ENCODE measurements at places on chromosomes 2 and 18.

DNA sequence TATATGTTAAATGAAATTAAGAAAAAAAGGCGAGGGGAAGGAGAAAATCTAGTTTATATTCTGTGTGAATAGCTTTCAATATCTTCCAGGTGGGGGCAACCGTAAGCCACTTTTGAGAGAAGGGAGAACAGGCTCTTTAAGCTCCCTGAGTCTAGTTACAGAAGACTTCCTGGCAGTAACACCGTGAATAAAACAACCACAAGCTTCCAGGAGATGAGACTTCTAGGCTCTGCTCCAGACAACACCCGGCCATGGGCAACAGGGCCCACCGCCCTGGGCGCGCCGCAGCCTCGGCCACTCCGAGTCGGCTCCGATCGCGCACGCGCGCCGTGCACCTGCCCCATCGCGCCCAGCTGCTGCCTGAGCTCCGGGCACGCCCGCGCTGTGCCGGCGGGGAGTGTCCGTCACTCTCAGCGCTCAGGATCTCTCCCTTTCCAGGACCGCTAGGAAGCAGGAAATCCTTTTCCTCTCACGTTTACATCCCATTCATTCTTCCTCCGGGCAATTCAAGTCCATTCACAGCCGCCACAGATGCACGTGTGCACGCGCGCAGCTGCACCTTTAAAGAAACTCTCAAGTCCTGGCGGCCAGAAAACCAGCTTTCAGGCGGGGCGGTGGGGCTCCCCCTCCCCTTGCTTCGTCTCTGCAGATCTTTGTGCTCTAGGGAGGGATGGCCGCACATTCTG, 19.4 kb upstream of the PAX3 start:
- DNase-seq: no peak

- DNase-seq: no peak
Measured at GRCh38 chr2:29394981-29395350, 279.8 kb downstream of the CLIP4 start.

DNA sequence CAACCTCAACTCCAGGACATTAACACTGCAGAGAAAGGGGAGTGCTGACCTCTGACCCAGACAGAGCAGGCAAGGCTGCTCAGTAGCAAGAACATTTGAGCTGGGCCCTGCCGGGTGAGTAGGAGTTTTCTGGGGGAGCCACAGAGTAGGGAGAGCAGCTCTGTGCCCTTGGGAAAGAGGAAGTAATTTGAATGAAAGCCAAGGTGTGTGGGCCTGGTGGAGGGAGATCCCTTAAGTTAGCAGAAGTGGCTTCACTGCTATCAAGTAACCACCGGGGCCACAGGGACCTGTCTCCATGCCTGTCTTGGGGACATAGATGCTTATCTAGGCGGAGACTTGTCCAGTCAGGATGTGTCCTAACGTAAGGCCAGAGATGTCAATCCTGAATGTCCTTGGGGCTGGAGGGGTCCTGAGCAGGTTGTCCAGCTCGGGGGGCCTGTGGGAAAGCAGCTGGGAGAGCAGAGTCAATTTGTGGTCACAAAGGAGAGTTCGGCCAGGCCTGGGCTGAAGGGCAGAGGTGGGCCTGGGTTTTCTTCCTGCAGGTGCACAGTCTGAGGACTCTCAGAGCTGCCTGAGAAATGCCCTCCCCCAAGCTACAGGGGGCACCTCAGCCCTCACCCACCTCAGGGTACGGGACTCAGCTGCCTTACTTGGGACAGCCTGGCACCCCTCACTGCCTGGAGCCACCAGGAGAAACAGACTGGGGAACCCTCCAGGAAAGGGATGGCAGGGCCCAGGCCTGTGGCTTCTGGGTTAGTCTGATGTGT, 15.0 kb upstream of the OTOF start:
- no peak for DNase-seq

DNA sequence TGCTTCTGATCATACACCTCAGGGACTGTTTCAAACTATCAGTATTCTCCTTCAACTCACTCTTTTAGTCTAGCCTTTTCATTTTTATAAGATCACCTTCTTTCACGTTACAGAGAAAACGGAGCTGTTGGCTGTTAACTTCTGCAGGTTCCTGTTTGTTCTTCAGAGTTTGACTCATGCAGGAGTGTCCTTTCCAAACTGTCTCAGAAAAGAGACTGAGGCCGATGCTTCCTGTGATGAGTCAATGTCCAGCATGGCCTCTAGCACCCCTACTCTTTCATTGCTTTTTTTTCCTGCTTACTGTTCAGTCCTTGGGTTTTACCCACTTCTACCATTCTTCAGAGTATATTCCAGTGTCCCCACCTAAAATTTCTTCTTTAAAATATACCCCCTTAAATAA, 240.8 kb upstream of the RGPD4 start:
- no peak for DNase-seq

GRCh38 chr2:118994778-118995177, 52.8 kb downstream of the MARCO start:
- DNase-seq: no peak

- no peak for DNase-seq
Measured at GRCh38 chr2:210676067-210676466, 119.7 kb downstream of the CPS1 start.

GRCh38 chr2:239769554-239770245, 255.4 kb downstream of the NDUFA10 start:
- DNase-seq: no peak

DNA sequence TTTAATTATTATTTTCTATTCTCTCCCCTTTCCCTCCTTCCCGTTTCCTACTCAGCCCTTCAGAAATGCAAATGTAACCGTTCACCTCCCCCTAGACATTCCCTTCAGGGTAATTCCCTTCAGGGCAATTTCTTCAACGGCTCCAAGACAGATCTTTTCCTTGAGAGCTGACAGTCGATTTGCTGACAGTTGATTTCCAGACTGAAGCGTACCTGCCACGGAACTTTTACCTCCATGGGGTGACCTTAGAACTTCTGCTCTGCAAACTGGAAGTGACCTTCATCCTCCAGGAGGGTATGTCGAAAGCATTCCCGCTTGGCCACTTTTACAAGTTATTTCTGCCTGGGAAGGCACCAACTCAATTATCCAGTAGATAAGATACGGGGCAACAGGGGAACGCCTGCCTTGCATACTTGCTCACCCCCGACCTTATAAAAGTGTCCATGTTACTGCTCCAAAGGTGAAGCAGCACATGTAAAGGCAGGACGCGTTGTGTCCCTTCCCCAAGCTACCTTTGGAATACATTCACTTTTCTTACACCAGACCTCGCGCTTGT, 18.5 kb downstream of the B3GNT7 start:
- no peak for DNase-seq

DNA sequence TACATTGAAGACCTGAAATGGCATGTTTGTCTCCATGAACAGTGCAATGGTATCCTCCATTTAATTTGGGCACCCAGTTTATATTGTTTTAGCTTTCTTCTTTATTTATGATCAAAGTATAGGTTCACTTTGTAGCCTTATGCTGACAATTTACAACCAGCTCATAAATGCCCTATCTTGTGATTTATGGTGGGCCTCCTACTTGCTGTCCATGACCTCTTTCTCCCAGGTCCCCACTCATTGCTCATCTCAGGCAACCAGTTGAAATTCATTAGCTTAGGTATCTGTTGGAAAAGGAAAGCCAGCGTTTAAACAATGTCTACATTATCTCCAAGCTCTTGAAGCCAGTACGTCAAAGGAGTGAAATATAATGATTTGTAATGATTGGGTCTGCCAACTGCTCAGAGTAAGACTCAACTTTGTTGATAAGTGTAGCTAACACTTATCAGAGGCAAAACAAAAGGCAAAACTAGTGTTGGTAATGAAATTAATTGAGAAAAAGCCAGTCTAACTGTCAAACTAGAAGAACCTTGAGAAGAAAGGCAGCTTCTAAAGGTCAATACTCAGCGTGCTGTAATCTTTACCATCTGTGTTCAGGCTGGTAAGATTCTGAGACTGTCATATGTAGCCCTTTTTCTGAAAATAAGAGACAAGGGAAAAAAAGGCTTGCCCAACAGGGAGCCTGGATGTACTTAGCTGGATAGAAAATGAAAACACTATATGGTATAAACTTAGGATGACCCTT, 695.9 kb downstream of the EPHA4 start:
- DNase-seq: no peak

DNA sequence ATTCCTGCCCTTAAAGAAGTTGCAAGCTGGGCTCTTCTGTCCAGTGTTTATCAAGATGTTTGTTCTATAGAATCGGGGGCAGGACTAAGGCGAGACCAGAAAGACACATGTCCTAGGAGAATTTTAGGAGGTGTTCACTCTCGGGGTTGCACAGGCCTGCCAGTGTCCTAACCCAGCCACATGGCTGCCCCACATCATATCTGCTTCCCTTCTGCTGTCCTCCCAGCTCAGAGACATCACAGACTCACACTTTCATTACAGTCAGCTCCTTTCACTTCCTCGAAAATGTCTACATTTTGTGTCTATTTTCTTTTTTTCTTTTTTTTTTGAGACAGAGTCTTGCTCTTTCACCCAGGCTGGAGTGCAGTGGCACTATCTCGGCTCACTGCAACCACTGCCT, 10.7 kb upstream of the MRO start:
- DNase-seq: no peak

- no peak for DNase-seq
Measured at GRCh38 chr18:76489081-76489480, 6.0 kb downstream of the ZNF516 start.

DNA sequence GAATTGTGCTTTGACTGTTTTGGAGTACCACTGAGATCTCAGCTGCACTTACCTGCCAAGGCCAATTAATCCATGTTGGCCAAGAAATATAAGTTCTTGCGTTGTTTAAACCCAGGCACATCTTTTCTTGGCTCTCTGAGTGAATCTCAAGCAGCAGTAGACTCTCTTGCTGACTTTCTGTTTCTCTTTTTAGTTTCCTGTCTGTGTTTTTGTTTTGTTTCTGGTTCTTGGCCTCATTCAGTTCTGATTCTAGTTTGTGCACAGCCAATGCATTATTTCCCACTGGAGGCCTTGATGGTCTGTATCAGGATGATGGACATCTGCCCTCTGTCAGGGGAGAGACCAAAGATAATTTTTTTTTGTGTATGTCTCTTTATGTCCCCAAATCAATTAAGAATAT, 379.4 kb downstream of the CDH2 start:
- no peak for DNase-seq

- no peak for DNase-seq
Measured at GRCh38 chr2:207285473-207285815, 119.7 kb upstream of the KLF7 start.

DNA sequence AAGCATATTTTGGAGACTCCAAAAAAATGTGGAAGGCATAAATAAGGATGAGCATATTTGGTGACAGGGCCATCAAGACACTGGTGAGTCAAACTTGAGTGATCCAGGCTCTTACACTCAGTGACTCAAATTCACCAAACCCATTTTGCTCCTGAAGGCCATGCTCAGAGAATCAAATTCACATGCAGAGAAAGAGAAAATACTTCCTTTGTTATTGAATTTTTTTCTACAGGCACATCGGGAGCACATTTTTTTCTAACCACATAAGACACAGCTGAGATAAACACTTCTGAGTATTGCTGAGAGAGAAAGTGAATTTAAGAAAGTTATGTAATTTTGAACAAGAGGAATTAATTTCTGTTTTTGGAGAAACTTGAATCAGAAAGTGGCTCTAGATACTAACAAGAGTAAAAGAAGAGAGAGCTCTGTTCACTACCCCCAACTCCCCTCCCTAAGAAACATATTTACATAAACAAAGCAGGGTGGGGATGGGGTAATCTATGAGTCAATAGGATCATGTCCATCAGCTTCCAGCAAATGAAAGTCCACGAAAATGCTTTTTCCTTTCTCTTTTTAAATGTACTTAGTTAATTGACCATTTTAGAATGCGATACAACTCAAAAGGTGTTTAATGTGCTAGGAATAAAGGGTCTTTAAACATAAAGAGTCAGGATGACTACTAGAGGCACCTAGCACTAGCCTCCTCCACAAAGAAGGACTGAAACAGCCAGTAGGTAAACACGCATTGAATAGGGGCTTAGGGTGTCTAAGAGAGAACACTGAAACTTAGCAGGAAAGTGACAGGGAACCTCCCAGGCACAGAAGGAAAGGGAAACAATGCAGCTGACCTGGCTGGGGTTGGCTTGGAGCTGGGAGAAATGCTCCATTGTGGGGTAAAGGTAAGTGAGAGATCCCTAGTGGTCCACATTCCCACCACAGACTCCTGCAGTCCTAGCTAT, 152.3 kb downstream of the KCNE4 start:
- DNase-seq: no peak

DNA sequence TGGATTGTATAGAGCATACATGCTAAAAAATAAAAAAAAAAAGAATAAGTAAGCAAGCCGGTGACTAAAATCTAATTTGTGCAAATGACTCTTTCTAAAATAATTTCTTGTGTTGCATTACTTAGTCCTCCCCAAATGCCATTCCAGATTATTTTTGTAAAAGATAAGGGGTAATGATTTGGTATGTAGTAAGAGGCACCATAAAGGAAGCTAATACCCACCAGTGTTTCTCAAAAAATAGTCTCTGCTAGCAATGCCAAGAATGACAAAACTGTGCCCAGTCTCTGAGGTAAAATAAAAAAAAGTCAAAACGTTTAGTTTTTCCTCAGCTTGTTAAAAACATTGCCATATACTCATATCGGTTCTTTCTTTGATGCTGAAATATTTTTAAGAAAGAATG, 2.7 kb downstream of the METTL5 start:
- no peak for DNase-seq

DNA sequence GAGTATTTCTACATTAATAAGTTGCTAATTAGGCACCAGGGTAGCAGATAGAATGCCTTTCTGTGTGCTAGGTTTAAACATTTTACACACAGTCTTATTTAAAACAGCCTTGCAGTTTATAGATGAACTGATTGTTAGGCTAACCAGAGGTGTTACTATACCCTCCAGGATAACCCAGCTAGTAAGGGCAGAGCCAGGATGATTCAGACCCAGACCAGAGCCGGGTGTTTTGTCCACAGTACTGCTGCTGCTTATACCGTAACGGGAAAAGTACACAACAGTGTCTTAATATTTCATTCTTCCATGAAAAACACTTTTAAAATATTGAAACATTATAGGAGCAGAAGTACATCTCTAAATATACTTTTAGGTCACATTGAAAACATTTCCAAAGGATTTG, 82.7 kb downstream of the MALT1 start:
- DNase-seq: no peak

DNA sequence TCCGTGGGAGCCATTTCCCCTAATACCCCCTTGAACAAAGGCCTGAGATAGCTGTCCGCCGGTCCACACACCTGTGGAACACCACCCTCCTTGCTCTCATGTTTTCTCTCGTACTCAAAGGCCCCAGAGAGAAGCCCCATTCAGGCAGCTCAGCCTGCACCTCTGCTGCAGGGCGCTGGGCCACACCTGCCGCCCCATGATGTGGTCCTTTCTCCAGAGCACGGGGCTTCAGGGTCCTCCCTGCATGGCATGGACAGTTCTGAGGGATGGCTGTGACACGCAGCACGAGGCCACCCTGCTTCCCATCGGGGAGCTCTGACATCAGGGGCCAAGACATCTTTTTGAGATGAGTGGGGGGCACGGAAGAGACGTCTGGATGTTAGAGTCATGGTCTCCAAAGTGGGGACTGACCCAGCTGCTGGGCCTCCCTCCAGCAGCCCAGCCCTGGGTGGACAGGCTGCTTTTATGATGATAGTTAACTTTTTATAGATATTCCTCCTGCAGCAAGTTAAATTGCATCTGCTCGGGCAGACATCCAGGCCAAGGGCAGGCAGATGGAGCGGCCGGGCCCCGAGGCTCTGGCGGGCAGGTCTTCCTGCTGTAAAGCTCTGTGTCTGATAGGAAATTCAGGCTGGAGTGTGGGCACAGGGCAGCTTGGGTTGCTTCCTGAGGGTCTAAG, 56.7 kb downstream of the SDC1 start:
- DNase-seq: no peak

GRCh38 chr2:113977060-113977659, 87.3 kb downstream of the ACTR3 start:
- DNase-seq: no peak

- no peak for DNase-seq
Measured at GRCh38 chr2:9532421-9532820, 23.2 kb downstream of the ADAM17 start.

Measured in stimulated activated CD8-positive, alpha-beta memory T cell treated with anti-CD3 and anti-CD28 coated beads, Interleukin-15, amount 100 ng/mL, for 4 hours (primary cell).